ENCODE measurements at places on chromosomes 13 and 19.
A peak's percentile ranks its signal among the peaks of the same experiment; 100 is the strongest.

- no peak for DNase-seq
These were observed 15.9 kb upstream of the RNF17 start for GRCh38 chr13:24748061-24748400.

- no peak for DNase-seq
These were observed 3.9 kb downstream of the UPF3A start for GRCh38 chr13:114285166-114285808.

GRCh38 chr19:14563989-14564651 lies 7.7 kb downstream of the NDUFB7 start:
- DNase-seq = no peak

DNA sequence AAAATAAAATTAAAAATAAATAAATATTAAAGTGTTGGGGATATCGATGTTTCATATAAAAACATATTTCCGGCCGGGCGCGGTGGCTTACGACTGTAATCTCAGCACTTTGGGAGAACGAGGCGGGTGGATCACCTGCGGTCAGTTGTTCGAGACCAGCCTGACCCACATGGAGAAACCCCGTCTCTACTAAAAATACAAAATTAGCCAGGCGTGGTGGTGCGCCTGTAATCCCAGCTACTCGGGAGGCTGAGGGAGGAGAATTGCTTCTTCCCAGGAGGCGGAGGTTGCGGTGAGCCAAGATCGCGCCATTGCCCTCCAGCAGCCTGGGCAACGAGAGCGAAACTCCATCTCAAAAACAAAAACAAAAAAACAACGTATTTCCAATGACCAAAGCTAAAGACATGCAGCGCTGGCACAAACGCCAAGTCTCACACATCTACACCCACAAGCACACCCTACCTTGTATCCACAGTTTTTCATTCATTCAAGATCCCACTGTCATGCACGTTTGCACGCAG lies 907 bp downstream of the ZNF569 start:
- no peak for DNase-seq

DNA sequence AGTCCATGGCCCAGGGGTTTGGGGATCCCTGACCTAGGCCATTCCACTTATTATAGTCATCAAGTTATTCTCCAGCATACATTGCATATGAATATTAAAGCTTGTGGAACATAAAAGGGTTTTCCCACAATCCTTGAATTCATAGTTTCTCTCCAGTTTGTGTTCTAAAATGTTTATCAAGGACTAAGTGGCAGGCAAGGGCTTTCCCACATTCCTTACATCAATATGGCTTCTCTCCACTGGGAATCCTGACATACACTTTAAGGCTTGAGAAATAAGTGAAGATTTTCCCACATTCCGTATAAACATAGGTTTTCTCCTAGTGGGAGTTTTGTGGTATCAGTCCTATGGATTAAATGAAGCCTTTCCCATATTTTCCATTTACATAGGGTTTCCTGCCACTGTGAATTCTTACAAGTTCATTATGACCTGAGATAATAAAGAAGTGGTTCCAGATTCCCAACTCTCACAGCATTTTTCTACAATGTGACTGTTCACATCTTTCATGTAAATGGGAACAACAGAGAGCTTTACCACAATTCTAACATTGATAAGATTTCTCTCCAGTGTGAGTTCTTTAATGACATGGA lies 14.5 kb downstream of the ZNF426 start:
- DNase-seq = no peak

- no peak for DNase-seq
These were observed 72.8 kb downstream of the COL4A2 start for GRCh38 chr13:110379905-110380341.

DNA sequence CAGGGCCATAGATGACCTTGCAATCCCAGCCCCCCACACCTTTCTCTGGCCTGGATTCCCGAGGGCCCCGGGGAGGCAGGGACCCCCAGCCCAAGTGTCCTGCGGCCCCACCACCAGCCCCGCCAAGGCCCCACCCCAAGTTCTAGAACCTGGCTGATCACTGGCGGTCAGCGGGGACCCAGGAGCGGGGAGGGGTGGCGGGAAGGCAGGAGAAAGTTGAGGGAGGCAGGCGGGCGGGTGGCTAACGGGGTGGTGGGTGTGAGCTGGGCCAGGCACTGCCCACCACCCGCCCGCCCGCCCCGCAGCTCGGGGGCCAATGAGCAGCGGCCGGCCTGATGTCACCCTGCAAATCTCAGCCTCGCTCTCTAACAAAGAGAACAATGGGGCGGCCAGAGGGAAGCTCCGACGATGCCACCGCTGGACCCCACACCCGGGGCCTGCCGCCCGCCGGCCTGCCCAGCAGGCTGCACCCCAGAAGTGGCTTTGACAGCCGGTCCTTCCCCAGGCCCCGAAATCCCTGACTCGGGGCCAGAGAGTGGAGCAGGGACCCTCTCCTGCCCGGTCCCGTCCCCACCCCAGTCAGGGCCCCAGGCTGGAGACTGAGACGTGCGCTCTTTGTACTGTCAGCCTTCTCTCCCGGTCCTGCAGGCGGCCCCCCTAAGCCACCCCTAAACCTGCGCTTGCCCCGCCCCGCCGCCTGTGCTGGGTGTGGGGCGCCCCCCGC lies 1.6 kb downstream of the MEX3D start:
- no peak for DNase-seq

- DNase-seq = no peak
These were observed 73.7 kb downstream of the CYSLTR2 start for GRCh38 chr13:48727241-48728011.

DNA sequence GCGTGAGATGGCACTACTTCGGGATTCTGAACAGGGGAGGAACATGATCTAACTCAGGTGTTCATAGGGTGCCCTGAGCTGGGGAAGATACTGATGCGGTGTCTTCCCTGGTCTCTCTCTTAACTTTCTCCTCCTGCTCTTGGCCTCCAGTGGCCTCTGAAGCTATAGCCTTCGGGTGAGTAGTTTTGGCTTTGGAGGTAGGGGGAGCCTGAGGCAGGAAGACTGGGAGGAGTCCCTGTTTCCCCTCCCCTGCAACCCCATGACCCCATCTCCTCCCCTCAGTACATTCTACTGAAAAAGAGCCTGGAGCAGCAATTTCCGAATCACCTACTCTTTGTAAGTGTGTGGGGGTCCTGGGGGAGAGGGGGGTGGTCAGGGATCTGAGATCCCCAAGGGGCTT lies 3.5 kb downstream of the SELENOV start:
- no peak for DNase-seq

DNA sequence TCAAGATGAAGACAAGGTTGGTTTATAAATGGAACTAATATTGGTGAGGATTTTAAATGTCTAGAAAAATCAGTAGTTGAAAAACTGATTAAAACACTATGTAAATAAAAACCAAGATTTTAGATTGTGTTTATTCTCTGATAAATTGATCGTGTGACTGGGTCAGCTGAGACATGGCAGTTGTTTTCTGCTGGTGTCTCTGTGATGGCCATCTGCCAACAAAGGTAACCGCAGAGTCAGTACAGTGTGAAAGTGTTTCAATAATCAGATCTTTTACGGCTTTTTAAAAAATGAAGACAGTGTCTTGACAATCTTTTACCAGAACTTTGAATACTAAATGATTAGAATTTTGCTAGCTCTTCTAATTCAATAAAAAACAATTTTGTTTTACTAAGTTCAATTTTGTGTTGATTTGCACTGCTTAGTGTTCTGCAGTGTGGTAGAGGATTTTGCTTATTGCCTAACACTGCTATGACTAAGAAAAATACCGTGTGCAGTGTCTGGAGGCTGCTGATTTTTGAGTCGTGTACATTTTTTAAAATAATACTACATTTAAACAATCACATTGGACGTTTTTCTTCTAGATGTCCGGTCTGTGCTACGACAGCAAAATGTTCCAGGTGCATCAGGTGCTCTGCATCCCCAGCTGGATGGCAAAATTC lies 32.7 kb upstream of the GPR183 start:
- peak; percentile 81 for DNase-seq

- DNase-seq = no peak
These were observed 307.0 kb downstream of the UQCRFS1 start for GRCh38 chr19:28905996-28906395.

- no peak for DNase-seq
These were observed 587.8 kb upstream of the PCDH20 start for GRCh38 chr13:62003452-62003851.

DNA sequence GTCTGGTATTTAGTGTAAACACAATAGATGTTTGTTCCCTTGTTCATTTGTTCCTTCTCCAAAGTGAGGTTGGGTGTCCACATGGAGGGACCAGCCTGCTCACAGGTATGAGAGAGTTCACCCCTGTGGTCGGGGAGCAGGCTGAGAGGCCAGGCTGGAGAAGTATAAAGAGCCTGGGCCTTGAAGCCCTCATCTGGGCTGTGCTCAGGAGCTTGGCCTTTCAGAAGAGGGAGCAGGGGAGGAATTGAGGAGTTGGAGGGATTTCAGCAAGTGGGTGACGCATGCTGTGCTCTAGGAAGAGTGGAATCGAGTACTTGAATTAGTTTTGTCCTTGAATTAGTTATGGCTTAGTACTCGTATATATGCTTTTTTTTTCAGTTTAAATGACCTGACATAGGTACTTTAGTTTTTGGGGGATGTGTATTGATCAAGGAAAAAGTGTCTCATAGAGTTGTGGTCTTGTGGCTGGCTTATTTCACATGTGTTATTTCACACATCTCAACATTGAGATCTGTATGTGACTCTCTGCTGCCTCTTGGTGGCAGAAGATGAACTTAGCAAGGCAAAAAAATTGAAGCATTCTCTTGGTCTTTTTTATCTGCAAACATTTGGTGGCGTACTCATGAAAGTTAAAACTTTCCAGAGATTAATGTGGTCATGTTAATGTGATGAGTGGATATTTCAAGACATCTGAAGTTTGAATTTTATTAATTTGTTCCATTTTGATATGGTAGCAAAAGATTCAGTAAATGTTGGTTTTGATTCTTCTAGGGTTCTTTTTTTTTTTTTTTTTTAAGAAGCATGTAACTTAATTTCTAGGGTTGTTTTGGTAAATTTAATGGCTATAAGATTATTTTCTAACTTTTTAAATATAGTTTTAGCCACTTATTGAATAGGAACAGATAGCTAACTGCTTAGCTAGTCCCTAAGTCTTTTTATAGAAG lies 54.3 kb downstream of the SLAIN1 start:
- DNase-seq = peak; percentile 73

DNA sequence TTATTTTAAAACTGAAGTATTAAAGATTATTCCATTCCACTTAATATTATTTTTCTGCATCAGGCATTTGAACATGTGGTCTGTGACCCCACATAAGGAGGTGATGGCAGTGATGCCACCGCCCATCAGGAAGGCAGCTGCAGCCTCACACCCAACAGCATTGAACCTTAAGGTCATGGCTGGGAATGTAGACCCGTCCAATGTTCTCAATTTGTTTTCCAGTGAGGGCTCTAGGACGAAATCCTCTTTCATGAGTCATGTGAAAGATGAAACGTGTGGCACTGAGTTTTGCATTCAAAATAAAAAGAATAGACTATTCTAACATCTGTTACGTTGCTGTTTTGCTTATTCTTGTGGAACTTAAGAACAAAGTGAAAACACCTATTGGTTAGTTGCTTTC lies 74.5 kb upstream of the ANKRD10 start:
- DNase-seq = no peak

DNA sequence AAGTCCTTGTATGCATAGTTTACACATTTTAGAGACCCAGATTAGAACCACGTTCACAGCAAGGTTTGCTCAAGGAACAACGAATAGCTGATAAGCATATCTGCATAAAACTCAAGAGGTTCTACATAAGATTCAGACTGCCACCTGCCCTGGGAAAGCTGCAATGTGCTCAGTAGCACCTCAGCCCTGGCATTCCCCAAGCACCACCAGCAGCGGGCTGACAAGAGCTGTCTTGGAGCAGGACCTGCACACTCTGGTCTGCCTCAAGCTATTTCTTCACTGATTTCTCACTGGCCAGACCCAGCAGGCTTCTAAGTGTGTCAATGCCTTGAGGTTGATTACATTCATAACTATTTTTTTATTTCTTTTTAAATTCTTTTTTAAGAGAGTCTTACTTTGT lies 65.8 kb upstream of the UQCRFS1 start:
- no peak for DNase-seq

DNA sequence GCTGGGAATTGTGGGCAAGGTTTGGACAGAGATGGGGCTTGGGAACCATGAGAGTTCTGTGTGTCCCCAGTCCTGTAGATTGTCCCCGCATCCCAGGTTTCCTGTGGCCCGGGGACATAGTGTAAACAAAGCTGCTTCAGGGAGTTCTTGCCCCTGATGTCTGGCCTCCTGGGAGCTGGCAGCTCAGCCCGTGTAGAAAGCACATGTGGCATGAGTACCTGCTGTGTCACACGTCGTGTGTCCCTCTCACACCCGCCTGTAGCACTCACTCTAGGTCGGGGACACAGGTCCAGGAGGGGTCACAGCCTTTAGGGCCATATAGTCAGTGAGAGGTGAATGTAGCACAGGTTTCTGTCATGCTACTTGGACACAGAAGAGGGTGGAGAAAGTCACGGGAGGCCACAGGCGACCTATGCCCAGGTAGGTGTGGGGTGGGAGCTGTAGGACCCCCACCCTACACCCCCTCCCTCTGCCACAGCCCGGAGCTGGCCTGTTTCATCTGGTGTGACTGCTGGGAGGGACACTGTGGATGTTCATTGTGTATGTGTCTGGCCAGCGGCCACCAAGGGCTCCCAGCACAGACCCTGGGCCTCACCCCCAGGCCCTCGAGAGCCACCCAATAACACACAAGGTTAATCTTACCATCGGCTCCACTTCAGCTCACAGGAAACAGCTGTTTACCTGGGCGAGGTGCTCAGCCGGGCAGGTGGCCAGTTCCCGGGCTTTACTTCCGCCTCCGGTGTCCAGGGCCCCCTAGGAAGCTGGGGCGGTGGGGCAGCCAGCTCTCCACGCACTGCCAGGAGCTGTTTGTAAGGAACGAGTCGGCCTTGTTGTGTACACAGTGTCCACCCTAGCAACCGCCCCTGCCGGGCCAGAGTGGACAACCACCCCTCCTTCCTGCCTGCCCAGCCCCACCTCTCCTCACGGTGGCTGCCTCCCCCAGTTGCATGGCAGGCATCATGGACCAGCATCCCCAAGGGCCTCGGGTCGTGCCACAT lies 49.7 kb downstream of the COMP start:
- DNase-seq = no peak

- no peak for DNase-seq
These were observed 809 bp downstream of the MISP start for GRCh38 chr19:751501-752341.

DNA sequence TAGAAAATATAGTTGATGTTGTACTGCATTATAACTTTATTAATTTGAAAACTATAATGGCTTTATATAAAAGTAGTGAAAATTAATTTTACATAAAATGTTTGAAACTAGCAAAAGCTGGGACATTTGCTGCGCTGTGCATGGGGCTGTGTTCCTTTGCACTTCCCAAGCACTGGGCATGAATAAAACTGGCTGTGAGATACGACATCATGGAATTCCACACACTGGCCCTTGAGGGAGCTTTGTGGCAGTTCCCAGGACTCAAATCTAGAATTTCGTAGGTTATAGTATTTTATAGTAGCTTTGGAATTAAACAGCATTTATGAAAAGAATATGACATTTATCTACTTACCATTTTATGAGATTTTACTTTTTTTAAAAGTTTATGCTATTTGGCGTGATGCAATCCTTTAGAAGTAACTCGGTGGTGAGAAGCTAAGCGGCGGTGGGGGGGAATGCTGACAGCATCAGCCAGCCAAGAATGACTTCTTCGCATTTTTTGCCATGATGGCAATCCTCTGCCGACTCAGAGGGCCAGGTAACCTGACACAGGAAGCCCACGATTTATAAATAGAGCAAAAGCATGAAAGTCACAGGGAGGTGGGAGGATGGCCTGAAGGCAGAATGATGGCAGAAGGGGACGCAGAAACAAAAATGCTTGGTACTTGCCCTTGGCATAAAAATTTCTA lies 553.5 kb downstream of the MYO16 start:
- no peak for DNase-seq

All from CD4-positive, alpha-beta T cell treated with Interleukin-2 at 100 ng/mL for 4 hours (primary cell).